ENCODE measurements at places on chromosomes 6 and 20.

DNA sequence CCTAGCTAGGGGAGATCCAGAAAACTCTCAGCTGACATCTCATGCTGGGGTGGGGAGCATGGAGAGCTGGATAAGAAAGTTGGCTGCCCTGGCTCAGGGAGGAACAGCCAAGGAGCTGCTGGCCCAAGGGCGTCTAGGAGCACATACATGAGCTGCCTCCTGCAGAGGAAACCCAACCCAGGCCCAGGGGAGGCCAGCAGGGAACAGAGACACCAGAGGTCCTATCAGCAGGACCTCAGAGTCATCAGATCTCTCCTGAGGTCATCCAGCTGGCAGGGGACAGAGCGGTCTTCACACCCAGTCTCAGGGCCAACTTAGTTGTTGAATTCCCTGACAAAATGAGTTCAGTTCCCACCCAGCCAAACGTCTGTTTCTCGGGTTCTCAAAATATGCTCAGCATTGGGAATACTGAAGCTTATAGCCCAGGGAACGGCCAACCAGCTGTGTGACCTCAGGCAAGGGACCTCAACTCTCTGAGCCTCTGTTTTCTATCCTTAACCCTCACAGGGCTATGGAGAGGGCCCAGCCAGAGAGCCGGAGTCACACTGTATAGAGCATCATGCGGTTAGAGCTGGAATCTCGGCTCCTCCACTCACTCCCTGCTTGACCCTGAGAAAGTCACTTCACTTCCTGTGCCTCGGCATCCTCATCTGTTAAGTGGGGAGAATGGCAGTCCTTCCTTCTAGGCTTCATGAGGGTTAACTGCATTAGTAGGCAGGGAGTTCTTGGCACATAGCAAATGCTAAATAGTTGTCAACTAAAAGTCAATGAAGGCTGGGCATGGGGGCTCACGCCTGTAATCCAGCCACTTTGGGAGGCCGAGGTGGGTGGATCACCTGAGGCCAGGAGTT lies 13.8 kb downstream of the ADA start:
- DNase-seq, result no peak

GRCh38 chr6:76771059-76771634 lies 692.1 kb downstream of the HTR1B start:
- DNase-seq, result peak; percentile 8

GRCh38 chr6:85004361-85004995 lies 240.1 kb upstream of the TBX18 start:
- DNase-seq, result no peak

GRCh38 chr6:31170987-31171671 lies 647 bp upstream of the POU5F1 start:
- DNase-seq, result no peak

- DNase-seq, result no peak
Observed at GRCh38 chr6:136677822-136678221, 114.5 kb downstream of the MAP3K5 start.

DNA sequence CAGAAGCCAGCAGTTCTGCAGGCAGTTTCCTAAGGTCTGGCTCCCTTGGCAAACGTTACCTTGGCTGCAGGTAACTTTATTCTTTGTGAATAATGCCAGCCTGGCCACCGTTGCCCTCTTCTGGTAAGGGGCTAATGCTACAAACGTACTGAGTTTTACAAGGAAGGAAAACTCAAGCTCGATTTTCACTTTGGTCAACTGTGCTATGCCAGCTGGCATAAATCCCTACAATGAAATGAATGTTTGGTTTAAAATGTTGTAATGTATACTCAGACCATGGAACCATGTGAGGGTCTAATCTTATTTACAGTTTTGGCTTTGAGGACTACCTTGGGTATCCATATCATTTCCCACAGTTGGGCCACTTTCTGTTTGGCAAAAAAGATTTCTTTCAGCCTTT lies 101.4 kb downstream of the SLX4IP start:
- DNase-seq, result peak; percentile 46

DNA sequence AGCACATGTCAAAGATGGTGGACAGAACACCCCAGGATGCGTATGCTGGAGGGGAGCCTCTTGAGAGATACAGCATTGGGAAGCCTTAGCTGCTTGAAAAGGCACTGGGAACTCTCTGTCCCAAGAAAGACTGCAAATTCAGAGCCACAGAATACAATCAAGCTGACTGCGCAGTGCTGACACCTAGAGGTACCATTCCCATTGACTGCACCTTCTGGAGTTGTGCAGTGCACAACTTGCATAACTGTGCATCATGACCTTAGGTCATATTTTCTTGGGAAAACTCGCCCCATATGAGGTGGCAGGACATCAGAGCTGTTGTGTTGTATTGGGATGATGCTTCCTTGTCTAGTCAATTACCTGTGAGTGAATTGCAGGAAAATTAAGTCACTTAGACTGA lies 646.5 kb upstream of the NOX3 start:
- no peak for DNase-seq

- no peak for DNase-seq
Observed at GRCh38 chr6:54860739-54861138, 14.2 kb downstream of the FAM83B start.

- DNase-seq, result no peak
Observed at GRCh38 chr20:64049060-64049877, at the start of gene SOX18. Gene SOX18, minus strand, starts transcription at chr20:64049639. Its CDS starts 123 bp downstream, at chr20:64049516.

GRCh38 chr20:50306478-50307423 lies 116.1 kb downstream of the CEBPB start:
- no peak for DNase-seq

GRCh38 chr20:59644371-59644939 lies 40.1 kb downstream of the PHACTR3 start:
- DNase-seq, result no peak

DNA sequence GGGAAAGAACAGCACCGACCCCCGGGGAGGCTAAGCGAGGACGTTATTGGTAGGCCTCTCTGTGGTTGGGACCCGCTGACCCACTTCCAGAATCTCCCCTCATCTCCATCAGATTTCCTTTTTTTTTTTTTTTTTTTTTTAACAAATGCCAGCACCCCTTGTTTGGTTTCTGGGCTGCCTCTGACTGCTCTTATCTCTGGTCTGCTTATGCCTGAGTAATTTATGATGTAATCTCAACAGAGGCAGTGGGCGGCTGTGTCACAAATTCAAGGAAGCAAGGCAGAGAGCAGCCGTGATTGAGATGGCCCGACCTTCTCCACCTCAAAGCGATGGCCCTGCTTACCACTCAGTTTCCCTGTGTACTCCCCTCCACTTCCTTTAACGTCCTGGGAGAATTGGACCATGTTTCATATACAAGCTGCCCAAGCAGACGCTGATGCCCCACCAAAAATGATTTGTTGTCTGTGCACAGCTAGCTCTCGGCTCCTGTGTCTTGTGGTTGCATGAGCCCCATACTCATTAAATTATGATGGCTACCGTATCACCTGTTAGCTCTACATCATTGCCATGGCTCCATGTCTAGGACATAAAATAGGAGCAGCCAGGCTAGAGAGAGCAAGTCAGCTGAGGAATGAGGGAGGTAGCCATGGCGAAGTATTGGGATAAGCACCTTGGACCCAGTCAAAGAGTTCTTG lies 98.1 kb downstream of the ZNF217 start:
- DNase-seq, result no peak

GRCh38 chr6:13924949-13925881 lies at the start of gene RNF182:
Gene RNF182, plus strand, starts transcription at chr6:13924952. Its CDS starts 52,168 bp downstream, at chr6:13977120.
- peak; percentile 43 for DNase-seq

DNA sequence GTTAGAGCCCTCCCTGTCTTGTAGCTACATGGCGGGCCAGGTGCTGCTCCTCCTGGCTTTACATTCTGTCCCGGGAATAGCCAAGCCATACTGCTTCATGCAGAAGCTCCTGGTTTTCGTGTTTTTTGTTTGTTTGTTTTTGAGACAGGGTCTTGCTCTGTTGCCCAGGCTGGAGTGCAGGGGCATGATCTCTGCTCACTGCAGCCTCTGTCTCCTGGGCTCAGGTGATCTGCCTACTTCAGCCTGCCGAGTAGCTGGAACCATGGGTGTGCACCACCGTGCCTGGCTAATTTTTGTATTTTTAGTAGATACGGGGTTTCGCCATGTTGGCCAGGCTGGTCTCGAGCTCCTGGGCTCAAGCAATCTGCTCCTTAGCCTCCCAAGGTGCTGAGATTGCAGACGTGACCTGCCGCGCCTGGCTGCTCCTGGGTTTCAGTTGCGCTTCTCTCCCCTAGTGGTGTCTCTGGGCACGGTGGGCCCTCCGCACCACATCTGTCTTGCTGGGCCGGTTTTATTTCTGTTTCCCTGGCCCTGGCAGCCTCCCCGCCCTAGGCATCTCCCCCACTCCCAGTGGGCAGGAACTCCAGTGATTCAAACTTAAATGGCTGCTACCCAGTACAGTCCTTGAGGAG lies 12.9 kb downstream of the CDYL start:
- no peak for DNase-seq

DNA sequence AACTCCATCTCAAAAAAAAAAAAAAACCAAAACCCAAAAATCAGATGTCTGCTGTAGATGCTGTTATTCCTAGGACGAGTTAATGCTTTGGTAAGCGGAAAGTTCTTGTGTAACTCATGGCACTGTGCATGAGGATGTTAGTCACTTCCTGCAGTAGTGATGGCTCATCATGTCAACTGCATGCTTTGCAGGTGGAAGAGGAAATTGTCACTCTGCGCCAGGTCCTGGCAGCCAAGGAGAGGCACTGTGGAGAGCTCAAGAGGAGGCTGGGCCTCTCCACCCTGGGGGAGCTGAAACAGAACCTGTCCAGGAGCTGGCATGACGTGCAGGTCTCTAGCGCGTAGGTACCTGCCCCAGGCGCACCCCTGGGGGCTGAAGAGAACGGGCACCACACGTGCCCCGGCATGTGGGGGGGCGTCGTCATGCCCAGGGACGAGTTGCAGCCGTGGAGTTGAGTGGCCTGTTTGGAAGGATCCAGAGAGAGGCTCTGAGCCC lies 8.5 kb downstream of the TPD52L2 start:
- no peak for DNase-seq

GRCh38 chr6:20334334-20334733 lies 67.3 kb upstream of the E2F3 start:
- DNase-seq, result no peak

DNA sequence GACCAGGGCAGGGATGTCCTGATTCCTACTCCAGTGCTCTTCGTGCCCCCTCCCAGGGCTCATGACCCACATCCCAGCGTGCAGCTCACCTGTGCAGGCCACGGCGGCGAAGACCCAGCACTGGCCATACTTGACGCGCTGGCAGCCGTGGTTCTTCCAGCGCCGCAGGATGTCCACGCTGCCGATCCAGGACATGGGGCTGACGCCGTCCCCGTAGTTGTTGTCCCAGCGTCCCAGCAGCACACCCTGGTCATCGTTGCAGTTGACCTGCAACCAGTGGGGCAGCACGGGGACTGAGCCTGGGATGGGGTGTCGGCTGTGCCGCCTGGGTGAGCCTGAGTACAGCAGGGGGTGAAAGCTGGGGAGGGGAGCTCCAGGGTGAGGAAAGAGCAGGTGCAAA lies 18.4 kb downstream of the TGM2 start:
- DNase-seq, result no peak

DNA sequence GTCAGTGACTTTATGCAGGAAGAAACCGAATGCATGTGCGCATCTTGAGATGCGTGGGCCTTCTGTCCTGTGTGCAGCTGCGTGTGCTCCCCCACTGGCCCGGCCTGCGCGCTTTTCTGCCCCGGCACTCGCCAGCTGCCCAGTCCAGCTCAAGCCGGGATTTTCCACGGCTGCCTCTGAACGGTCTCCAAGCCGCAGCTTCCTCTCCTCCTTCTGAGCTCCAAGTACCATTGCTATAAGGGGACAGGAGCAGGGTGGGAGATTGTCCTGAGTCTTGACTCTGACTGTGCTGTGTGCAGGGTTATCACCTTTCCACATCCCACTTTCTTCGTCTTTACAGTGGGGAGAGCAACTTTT lies 302.8 kb downstream of the THBS2 start:
- no peak for DNase-seq

- DNase-seq, result no peak
Observed at GRCh38 chr6:160418370-160418769, 70.2 kb downstream of the SLC22A3 start.

DNA sequence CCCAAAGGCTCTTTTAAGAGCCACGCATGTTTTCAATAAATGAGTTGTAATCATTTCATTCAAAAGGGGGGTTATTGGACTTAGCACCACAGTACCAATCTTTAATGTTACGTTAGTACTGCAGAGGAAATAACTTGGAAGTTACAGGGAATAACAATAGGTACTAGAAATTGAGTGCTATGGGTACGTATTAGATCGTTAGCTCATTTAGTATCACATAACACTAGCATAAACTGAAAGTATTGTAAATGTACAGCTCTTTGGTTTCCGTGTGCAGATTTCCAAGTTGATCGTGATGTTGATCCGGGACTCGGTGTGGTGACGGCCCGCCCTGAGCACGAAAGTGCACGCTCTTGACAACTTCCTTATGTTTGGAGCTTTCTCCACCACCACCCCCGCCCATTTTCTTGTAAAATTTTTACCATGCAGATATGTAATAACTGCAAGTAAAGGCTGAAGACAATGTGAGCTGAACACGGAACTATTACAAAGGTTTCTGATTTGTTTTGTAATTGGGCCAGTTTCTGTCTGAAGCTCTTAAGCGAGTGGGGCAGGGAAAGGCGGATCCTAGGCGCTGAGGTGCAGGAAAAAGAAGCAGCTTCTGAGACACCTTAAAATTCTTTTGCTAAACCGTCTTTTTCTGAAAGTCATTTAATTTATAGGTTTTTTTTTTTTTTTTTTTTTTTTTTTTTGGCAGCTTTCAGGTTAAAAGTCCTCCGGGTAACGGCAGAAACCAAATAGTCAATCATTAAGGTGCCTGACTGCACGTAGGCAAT lies 71.5 kb downstream of the HFE start:
- DNase-seq, result no peak

DNA sequence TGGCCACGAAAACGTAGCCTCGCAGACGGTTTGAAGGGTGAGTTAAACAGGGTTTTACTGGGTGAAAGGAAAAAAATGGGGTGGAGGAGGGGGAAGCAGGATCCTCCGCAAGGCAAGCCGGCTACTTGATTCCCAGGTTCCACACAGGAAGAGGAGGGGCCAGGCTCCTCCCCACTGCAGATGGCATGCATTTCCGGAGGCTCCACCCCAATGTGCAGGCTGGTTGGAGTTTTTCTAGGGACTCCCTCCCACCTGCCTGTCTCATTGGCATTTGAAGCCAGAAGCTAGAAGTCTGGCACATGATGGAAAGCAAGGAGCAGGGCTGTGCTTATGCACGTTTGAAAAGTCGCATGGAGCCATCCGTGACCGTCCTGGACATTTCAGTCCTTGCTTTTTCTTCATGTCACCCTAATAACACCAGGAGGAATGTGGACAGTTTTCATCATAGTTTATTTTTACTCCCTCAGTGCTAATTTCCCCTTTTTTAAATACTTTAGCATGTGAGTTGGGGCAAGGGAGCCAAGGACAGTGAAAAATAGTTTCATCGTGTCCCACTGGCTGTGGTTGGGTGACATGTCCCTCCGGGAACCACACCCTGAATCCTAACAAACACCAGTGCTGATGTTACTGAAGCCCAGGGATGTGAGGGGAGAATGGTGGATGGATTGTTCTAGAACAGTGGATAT lies 100.1 kb upstream of the INSM1 start:
- peak; percentile 83 for DNase-seq

- no peak for DNase-seq
Observed at GRCh38 chr20:44526129-44526528, 4.3 kb upstream of the SERINC3 start.

- no peak for DNase-seq
Observed at GRCh38 chr6:134934793-134935485, 15.0 kb downstream of the ALDH8A1 start.

- DNase-seq, result no peak
Observed at GRCh38 chr20:12984863-12985262, 23.9 kb upstream of the SPTLC3 start.

All from NCI-H1105 (cell line).